SHP77 (cell line): ENCODE measurements at places on chromosomes 6 and 20.
A peak's percentile ranks its signal among the peaks of the same experiment; 100 is the strongest.

- DNase-seq: no peak
Observed at GRCh38 chr20:59827138-59828056, 106.0 kb downstream of the SYCP2 start.

DNA sequence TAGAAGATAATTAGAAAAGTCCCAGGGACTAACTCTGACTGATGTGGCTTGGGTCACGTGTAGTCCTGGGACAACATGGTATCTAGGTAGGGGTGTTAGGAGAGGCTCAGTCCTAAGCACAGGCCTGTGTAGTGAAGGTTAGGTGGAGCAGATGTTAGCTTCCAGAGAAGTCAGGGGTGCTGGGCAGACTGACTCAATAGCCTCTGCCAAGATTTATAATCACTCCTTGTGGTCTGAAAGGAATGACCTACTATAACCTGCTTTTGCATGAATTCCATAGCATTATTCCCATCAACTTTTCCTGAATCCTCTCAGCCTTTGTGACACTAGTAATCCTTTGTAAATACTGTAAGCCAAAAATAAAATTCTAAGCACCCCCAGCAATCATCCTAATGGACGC lies 10.2 kb upstream of the PEX7 start:
- DNase-seq: no peak

- DNase-seq: no peak
Observed at GRCh38 chr20:19397666-19398065, 185.2 kb downstream of the SLC24A3 start.

DNA sequence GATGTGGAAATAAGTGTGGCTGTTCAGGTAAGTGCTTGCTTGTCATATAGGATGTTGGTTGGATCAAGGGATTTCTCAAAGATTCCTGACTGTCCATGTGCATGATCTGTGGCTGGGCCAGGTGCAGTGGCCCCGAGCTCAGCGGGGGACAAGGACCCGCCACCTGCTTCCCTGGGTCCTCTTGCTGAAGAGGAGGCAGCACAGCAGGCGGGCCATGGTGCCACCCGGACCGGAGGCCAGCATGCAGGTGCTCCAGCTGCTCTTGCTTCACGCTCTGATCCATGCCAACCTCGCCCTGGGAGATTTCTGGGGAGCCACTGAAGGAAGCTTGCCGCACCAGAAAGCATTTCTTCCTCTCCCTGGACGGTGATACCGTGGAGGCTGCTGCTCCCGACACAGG lies 173.8 kb downstream of the HIVEP2 start:
- DNase-seq: no peak

- DNase-seq: no peak
Observed at GRCh38 chr6:149951626-149952025, 9.8 kb downstream of the ULBP2 start.

DNA sequence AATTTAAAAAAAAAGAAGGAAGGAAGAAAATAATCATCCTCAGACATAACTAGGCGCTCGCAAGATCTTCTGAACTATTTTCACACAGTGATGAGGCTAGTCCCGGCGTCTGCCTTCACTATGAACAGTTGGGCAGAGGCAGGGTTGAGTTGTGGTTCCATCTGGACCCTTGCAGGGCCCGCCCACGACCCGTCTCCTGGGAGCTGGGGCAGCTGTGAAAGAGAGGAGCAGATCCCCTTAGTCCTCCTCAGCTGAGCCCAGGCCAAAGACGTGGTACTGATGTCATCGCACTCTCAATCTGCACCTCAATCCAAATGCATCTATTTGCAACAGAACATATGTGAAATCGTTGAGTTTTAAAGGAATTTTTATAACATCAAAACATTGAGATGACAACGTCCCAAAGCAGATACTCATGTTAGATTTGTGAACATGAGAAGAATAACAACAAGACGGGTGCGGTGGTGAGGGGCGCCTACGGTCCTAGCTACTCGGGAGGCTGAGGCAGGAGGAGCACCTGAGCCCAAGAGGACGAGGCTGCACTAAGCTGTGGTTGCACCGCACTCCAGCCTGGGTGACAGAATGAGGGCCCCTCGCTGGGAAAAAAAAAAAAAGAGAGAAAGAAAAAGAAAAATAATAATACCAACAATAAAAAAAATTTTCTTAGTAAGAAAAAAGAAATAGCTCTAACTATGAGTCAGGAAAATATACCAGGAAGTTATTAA lies 15.3 kb downstream of the TCFL5 start:
- no peak for DNase-seq

GRCh38 chr6:88238901-88239300 lies 72.8 kb upstream of the CNR1 start:
- DNase-seq: no peak

- no peak for DNase-seq
Observed at GRCh38 chr6:12163149-12163548, 127.0 kb upstream of the EDN1 start.

DNA sequence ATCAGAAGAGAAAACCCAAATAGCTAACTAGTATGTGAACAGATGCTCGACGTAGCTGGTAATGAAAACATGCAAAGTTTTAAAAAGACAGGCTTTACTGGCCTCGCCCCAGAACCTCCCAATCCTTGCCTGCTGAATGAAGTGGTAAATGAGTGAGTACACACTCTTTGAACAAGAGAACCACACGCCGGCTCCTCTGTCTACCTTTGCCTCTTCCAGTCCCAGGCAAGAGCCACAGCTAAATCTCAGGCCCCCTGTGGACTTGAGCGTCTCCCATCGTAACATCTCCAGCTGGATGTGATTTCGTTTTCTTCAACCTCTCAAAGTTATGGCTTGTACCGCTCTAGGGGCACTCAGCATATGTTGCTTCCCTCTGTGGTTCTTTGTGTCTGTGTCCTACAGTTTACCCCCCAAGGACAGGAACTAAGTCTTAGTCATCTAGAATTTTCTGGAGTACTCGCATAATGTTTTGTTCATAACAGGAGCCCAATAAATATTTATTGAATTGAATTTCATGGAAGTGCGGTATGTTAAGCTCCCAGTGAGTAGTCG lies 153.2 kb upstream of the TAB2 start:
- DNase-seq: no peak

GRCh38 chr6:10972196-10972595 lies 71.9 kb downstream of the ELOVL2 start:
- no peak for DNase-seq

DNA sequence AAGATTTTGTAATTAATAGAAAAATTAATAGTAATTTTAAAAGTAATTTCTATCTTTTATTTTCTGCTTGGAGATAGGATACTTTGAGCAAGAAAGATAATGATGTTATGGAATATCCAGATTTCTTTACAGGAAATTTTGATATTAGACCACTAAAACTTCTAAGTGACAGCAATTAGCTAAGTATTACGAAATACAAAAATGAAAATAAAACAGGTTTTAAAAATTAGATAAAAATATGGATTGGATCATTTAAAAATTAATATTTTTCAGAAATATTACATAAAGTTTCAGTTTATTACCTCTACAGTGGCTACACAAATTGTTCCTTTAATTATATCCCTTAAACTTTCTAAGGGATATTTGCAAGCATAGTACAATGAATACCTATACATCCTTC lies 4.2 kb upstream of the MYLK4 start:
- DNase-seq: no peak

- DNase-seq: no peak
Observed at GRCh38 chr6:39893286-39893685, 41.0 kb downstream of the MOCS1 start.

DNA sequence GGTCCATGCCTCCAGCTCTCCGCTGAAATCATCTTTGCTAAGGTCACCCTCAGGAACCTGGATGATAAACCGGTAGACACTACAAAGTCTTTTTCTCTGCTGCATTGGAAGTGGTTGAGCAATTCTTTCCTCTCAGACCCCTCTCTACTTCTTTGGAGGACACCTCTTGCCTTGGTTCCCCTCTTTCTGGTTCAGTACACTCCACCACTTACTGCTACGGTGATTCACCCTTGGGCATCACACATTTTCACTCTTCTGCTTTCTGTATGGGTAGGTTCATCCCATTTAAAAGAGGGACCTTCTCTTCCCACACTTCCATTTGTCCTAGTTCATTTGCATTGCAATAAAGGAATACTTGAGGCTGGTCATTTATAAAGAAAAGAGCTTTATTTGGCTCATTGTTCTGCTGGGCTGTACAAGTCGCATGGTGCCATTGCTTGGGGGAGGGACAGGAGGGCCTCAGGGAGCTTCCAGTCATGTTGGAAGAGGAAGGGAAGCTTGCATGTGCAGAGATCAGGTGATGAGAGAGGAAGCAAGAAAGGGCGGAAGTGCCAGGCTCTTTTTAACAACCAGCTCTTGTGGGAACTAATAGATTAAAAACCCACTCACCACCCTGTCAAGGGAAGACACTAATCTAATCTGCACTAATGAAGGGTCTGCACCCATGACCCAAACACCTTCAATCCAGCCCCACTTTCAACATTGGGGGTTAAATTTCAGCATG lies 149.7 kb upstream of the TMEM170B start:
- no peak for DNase-seq

DNA sequence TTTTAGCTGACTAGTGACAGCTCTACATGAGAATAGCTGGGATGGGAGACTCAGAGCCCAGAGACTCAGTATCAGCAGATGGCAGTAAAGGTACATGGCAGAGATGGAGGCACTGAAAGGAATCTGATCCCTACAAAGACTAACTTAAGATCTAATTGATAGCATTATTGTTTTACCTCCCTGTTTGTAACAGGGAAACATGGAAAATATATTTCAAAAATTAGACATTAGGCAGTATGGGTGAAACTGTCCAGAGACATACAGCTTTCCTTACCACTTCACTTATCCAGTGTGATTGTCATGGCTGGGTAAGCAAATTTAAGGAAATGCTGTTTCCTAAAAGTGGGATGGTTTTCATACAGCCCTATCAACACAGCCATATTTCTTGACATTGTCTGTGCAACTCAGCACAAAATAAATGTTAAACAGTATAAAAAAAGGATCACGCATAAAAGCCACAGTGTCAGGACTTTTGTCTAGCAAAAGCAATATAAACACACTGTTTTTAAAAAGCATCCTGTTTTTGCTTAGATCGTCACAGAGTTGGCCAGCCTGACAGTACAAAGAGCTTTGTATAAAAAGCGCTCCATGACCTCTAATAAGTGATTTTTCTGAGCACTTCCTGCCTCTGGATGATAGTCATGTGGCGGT lies 376.9 kb downstream of the PHF3 start:
- DNase-seq: peak; percentile 37

- no peak for DNase-seq
Observed at GRCh38 chr6:37369321-37370201, 15.8 kb downstream of the RNF8 start.

DNA sequence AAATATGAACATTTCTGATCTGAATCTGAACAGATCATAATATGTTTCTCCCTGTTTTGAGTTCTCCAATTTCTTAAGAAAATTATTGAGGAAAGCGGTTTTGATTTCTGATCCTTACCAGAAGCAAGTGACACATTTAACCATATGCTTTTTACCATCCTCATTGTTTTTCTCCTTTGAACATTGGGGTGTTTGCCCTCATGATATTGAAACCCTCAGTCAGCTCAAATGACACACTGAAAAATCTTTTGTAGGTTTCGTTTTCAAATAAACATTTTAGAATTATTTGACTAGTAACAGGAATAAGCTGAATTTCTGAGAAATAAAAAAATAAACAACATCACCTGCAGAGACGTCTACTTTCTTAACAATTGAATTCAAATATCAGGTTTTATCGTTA lies 252.1 kb downstream of the DOK5 start:
- no peak for DNase-seq

- no peak for DNase-seq
Observed at GRCh38 chr6:132952031-132952867, 137.9 kb downstream of the RPS12 start.

DNA sequence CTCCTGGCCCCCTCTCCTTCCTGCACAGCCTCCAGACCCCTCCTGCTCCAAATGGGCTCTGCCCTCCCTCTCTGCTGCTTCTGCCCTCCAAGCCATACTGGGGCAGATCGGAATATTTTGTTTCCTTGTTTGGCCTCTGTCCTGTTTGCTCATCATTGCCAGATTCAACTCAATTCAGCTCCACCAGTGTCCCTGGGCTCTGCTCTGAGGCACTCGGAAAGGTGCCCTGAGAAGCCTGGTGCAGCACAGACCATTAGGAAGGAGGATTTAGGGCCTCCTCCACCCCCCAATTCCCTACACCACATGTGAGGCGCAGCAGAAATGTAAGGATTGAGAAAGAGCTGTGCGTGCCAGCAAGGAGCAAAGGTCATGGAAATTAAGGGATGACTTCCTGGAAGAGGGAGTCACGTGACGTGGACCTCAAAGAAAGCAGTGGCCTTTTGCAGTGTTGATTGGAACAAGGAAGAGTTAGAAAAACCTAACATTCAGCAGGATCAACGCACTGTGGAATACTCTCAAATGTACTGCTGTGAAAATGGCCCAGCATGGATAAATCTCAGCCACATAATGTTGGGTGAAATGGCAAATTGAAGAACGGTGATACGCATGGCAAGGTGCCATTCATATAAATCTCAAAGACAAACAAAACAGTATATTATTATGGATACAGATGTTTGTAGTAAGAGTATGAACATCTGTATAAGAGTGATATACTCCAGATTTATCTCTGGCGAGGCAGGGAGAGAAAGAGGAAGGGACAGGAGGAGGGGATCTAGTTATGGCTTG lies 229.5 kb upstream of the RNF24 start:
- DNase-seq: no peak

DNA sequence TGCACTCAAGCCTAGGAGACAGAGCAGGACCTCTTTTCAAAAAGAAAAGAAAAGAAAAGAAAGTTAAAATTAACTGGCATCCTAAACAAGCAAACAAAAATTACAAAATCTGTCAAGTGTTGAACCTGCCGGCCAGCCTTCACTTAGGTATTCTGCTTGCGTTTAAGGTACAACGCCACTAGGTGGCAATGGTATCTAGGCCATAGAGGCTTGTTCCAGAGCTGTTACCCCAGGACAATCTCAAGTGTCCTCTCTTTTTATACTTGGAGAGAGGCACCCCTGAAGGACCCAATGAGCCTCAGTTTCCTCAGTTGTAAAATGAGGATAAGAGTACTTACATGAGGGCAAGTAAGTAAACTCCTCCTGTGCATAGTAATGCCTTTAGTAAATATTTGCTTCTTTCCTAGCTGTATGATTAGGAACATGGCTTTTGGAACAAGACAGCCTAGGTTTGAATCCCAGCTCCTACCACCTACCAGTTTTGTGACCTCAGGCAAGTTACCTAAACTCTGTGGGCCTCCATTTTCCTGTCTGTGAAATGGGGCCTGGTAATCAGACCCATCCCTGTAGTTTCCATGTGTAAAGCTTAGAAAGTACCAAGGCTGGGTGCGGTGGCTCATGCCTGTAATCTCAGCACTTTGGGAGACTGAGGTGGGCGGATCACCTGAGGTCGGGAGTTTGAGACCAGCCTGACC lies 5.8 kb upstream of the PACSIN1 start:
- peak; percentile 18 for DNase-seq

DNA sequence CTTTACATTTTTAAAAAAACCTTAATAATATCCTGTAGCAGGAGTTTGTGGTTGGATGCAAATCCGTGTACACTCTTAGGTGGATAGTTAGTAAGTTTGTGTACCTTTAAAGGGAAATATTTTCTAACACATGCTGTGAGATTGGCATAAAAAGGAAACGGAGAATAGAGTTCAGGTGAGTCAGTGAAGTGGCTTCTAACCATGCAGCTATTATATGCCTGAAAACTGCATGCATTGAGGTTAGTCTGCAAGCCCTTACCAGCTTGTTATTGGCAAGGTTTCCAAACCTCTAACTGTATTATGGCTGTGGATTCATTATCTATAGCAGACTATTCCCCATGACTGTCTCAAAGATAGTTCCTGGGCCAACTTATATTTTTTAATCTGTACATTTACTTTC lies 420.6 kb upstream of the MMS22L start:
- DNase-seq: no peak

GRCh38 chr20:33908336-33908735 lies 85.4 kb upstream of the RALY start:
- DNase-seq: no peak
